ENCODE measurements at places on chromosomes 7 and 10. TPM values are rescaled to one million over a fixed set of nuclear protein-coding genes. Genes with fewer than 3 reads are reported as not detected.
A peak's percentile ranks its signal among the peaks of the same experiment; 100 is the strongest.

- no peak for DNase-seq
- H3K27me3 ChIP-seq = peaks cover 3% of the 10 kb centered on the region
- no peak overlapping the region for H3K27ac ChIP-seq
- H3K4me1 ChIP-seq = no peaks in the 10 kb centered on the region
- H3K36me3 ChIP-seq = no peaks in the 10 kb centered on the region
Measured at GRCh38 chr10:59234194-59234593, 57.8 kb downstream of the PHYHIPL start.

- H3K27me3 ChIP-seq = no peaks in the 10 kb centered on the region
- peaks cover 19% of the 10 kb centered on the region for H3K36me3 ChIP-seq
- DNase-seq = no peak
- H3K27ac ChIP-seq = no peak overlapping the region
- H3K4me1 ChIP-seq = peaks cover 7% of the 10 kb centered on the region
Measured at GRCh38 chr7:22809902-22810642, 12.6 kb downstream of the TOMM7 start.

ADIRF gene
- total RNA-seq = not detected

DNA sequence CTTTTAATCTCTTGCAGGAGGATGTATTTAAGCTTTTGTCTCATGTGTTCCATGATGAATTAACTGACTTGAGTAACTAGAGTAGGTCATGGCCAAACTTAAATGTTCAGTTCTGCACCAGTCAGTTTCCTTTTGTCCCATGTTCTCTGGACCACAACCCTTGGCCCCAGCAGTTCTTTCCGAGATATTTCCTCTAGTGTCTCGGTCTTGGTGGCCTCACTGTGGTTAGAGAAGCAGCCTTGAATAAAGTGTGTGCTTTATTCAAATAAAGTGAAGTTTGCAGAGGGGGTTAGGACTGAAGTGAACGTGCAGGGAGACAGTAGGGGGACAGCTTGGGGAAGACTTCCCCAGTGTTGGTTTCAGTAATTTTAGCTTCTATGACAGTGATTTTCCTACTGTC is 9.3 kb downstream of the ZNF212 start:
- no peak for DNase-seq
- no peaks in the 10 kb centered on the region for H3K27me3 ChIP-seq
- H3K4me1 ChIP-seq = peaks cover 35% of the 10 kb centered on the region
- peaks cover 17% of the 10 kb centered on the region for H3K36me3 ChIP-seq
- H3K27ac ChIP-seq = peak overlapping the region; percentile 60

DNA sequence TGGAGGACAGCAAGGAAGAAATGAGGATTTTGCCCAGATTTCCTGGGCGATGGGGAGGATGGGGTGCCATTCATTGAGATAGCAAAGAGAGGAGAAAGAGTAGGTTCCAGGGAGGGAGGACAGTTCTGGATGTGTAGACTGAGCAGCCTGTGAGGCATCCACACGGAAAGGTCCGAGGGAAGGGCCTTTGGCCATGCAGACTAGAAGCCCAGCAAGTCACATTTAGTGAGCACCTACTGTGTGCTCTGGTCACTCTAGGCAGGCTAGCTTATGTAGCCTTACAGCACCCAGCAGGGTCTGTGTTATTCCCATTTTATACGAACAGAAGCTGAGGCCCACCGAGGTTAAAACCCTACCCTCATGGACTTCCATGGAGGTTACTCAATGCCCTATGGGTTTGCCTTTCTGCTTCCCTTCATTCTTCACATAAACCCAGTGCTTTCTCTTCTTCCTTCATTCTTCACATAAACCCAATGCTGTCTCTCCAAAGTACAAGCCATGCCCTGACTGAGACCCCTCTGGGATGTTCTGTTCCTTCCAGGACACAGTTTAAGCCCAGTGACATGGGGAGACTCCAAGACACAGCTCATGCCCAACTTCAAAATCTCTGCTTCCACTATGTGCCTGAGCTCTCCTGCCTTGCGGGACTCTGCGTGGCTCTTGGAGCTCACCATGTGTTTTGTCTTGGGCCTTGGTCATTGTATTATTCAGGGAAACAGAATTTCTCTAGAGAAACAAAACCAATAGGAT is 13.7 kb downstream of the IL2RA start:
- H3K36me3 ChIP-seq = peaks cover 81% of the 10 kb centered on the region
- no peaks in the 10 kb centered on the region for H3K27me3 ChIP-seq
- H3K4me3 ChIP-seq = peak overlapping the region; percentile 1
- H3K4me1 ChIP-seq = peaks cover 91% of the 10 kb centered on the region

DNA sequence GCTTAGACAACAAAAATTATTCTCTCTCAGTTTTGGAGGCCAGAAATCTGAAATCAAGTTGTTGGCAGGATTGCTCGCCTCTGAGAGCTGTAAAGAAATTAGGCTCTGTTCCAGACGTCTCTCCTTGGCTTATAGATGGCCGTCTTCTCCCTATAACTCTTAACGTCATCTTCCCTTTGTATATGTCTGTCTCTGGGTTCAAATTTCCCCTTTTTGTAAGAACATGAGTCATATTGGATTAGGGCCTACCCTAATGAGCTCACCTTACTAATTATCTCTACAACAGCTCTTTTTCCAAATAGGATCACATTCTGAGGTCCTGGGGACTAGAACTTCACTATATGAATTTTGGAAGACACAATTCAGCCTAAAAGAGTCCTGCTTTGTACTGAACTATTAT is 22.4 kb downstream of the GALNTL5 start:
- H3K27ac ChIP-seq = no peak overlapping the region
- no peak for DNase-seq
- no peaks in the 10 kb centered on the region for H3K4me1 ChIP-seq

H2BK1 gene
- not detected for total RNA-seq
